ENCODE measurements at places on chromosomes 16 and 17. TPM values are rescaled to one million over a fixed set of nuclear protein-coding genes. Genes with fewer than 3 reads are reported as not detected.
A peak's percentile ranks its signal among the peaks of the same experiment; 100 is the strongest.

DNA sequence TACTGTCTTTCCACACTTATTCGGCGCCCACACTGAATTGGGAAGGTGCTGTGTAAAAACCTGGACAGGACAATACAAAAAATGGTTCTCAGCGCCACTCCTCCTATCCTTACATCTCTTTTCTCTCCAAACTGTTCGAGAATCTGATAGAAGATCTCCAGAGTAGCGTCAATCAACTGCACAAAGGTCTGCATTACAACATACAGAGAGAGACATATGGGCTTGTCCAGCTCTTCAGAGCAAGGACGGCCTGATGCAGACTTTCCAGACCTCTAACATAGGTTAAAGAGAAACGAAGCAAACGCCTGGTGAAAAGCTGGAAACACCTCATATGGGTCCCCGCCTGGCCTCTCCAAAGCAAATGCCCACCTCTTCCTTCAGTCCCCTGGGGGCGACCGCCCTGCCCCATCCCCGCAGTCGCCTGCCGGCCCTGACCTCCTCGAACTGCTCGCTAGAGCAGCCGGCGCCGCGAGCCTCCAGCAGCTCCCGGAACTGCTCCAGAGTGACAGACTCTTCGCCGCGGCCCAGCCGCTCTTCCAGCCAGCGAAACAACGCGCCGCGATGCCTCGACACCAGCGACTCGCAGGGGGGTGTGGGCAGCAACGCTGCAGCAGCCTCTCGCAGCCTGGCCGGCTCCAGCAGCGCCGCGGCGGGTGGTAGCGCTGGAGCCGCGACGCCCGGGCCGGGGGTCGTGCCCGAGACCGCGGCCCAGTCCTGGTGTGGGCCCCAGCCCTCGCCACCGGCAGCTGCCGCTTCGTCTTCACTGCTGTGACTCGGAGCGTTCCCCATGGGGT lies 526 bp downstream of the ZZEF1 start:
- no peak for DNase-seq
- H3K27ac ChIP-seq: peak overlapping the region; percentile 77
- peak overlapping the region; percentile 85 for H3K4me3 ChIP-seq
- no peaks in the 10 kb centered on the region for H3K27me3 ChIP-seq
- no peaks in the 10 kb centered on the region for H3K36me3 ChIP-seq

Gene SULT1A3
- total RNA-seq: 16.8 TPM

DNA sequence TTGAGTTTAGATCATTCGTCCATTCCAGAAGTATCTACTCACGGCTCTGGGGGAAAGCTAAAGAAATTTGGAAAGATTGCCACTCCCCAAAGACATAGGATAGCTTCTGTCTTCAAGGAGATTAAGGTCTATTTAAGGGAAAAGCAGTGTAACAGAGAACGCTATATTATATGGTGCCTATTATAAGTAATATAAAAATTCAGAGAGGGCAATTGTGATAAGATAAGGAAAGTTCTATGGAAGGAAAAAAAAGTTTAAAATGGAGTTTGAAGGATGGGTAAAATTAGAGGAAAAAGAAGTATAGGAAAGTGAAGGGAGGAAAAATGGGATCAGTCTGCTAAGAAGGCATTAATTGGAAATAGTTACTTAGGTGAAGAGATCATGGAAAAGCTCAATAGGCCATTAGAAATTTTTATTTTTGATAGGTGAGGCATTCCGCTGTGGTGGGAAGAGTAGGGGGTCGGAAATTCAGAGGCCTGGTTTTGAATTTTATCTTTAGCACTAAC lies 690 bp upstream of the CDC27 start:
- H3K4me1 ChIP-seq: peaks cover 8% of the 10 kb centered on the region
- peak overlapping the region; percentile 91 for H3K27ac ChIP-seq
- H3K27me3 ChIP-seq: no peaks in the 10 kb centered on the region
- DNase-seq: no peak
- H3K36me3 ChIP-seq: peaks cover 9% of the 10 kb centered on the region
- H3K4me3 ChIP-seq: peak overlapping the region; percentile 95

DNA sequence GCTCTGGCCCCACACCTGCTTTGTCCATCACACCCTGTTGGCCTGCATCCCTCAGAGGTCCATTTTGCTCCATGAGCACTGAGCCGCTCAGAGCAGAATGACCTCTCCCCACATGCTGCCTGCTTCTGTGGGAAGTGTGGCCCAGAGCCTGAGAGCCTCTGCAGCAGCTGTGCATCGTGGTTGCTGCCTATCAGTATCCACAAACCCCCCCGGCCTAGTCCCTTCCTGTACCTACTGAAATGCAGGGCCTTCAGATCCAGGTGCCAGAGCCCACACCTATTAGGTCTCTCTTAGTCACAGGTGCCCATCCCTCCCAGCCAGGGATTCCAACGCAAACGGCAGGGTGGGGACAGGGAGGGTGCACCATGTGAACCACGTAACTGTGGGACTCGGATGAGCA lies 16.6 kb upstream of the TRPV3 start:
- H3K4me1 ChIP-seq: no peaks in the 10 kb centered on the region
- H3K27ac ChIP-seq: no peak overlapping the region
- DNase-seq: no peak

- H3K36me3 ChIP-seq: no peaks in the 10 kb centered on the region
- no peaks in the 10 kb centered on the region for H3K27me3 ChIP-seq
- H3K4me3 ChIP-seq: no peak overlapping the region
- H3K4me1 ChIP-seq: no peaks in the 10 kb centered on the region
- DNase-seq: no peak
- no peak overlapping the region for H3K27ac ChIP-seq
These were observed 83.1 kb downstream of the CCDC182 start for GRCh38 chr17:57662041-57662440.

DNA sequence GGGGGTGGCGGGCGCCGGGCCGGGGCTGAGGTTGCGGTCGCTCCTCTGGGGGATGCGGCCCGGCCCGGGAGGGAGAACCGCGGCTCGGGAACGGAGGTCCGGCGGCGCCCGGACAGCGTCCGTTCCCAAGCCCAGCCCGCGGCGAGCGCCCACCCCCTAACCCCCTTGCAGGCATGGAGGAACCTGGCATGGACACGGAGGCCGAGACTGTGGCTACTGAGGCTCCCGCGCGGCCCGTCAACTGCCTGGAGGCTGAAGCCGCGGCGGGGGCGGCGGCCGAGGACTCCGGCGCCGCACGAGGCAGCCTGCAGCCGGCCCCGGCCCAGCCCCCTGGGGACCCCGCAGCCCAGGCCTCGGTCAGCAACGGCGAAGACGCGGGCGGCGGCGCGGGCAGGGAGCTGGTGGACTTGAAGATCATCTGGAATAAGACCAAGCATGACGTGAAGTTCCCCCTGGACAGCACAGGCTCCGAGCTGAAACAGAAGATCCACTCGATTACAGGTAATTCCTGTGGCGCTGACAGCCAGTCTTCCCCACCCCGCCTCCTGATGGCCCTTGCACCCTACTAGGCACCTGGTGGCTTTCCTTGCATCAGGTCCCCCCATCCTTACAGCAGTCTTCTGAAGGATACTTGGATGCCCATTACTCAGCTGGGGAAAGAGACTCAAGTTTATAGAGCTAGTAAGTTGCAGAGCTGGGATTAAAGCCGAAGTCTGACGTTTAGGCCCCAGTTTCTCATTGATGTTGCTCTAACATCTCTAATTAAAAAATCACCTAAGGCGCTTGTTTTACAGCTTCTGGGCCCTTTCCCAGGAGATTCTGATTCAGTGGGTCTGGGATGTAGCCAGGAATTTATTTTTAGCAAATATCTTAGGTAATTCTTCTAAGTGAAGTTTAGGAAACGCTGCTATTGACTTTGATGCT lies 514 bp downstream of the UBFD1 start:
- H3K4me3 ChIP-seq: peak overlapping the region; percentile 85
- H3K27me3 ChIP-seq: no peaks in the 10 kb centered on the region

All from Panc1 (cell line).